ENCODE measurements at places on chromosomes 7 and 10. TPM values are rescaled to one million over a fixed set of nuclear protein-coding genes. Genes with fewer than 3 reads are reported as not detected.
A peak's percentile ranks its signal among the peaks of the same experiment; 100 is the strongest.

DNA sequence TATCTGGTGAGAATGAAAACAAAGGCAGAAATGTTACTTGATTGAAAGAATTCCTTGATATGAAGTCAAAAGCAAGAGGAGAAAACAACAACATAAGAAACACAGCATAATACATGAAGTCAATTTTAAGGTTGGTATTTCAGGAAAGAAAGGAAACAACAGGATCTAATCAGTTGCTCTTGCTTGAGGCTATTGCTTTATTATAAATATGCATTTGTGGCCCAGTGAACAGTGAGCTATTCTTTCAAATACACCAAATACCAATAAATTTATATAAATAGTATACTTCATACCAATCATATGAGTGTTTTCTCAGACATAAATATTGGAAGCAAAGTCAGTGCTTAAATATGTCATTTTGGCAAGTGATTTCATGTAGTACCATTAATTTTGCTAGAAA, 806.6 kb downstream of the NXPH1 start:
- peak; percentile 2 for DNase-seq

Gene ELN
- 1.9 TPM for polyA plus RNA-seq

Gene PHKG1
- 0.41 TPM for polyA plus RNA-seq

Gene RADIL
- 0.85 TPM for polyA plus RNA-seq

Gene TRIM74
- polyA plus RNA-seq = not detected

Gene MYO1G
- polyA plus RNA-seq = 0.10 TPM
